ENCODE measurements at places on chromosomes 6 and 20.
A peak's percentile ranks its signal among the peaks of the same experiment; 100 is the strongest.

- peak; percentile 21 for DNase-seq
Measured at GRCh38 chr6:35258858-35259193, 709 bp upstream of the ZNF76 start.

DNA sequence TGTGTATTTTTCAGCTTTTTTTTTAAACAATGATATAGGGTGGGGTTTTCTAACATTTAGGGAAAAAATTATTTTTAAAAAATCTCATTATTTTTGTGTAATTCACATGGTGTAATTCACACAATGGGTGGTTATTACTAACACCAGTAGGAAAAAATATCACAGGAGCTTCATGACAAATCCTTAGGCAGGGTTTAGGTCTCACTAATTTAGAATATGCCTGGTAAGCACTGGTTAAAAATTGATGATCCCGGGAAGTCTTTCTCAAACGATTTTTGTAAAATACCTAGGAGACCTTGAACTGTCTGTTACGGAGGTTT, 29.5 kb upstream of the ZNF217 start:
- no peak for DNase-seq

- DNase-seq = no peak
Measured at GRCh38 chr6:25202504-25202903, 76.7 kb upstream of the CARMIL1 start.

DNA sequence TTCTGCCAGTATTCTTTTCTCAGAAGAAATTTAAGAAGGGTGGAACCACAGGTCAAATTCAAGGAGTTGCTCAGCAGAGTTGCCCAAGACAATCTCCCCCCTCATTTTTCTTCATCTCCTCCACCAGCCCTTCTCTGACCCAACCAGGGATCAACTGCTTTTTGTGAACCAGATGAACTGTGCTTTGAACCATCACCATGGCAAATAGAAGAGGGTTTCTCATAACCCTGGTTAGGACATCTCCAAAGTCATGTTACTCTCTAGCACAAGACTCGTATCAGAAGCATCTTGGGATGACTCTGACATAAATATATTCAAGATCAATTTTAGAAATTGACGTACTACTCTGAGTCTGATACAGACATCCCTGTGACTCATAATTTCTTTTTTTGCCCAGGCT, 130.7 kb downstream of the ALDH8A1 start:
- DNase-seq = no peak

DNA sequence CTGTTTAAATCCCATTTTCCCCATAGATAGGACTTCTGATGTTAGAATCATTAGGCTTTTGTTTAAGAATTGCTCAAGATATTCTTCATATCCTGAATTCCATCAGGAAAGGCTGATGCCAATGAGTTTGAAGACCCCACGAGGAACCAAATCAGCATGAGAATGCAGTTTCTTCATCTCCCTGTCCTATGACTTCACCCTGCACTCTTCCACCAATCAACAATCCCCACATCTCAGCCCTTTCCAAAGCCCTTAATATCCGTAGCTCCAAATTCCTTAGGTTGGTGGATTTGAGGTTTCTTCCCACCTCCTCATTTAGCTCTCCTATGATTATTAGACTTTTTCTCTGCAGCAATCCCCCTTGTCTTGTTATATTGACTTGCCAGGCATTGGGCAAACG, 88.3 kb upstream of the PRND start:
- DNase-seq = no peak

DNA sequence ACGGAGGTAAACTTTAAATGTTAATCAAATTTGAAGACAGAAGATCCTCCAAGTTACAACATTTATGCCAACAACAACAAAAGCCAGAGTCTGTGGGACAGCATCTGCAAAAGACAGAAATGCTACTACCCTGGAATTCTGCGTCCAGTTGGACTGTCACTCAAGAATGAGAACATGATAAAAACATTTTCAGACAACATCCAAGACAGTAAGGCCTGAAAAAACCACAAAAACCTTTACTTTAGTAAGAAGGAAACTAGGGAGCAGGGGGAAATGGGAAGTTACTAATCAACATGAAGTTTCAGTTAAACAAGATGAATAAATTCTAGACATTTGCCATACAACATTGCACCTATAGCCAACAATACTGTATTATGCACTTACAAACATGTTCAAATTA, 77.6 kb downstream of the MLIP start:
- no peak for DNase-seq

Measured in stimulated activated CD8-positive, alpha-beta memory T cell treated with anti-CD3 and anti-CD28 coated beads, Interleukin-4, amount 100 ng/mL, for 1 hour (primary cell).